ENCODE measurements at places on chromosomes 1 and 21.

DNA sequence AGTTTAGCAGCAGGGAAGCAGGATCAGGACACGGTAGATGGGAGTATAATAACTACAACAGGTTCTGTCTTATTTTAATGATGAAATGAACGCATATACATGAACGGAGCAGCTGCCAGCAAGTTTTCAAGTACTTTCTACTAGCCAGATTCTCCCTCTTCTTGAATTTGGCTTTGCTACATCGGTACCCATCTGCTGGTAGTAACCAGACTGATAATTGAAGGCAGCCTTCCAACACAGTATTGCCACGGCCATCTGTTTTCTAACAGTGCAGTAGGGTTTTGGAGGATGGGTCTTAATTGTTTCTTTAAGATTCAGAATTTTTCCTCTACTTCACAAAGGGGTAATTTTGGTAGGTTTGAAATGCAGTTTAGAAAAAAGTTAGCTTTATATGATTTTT is 33.4 kb downstream of the CENPF start:
- DNase-seq: peak; percentile 39

DNA sequence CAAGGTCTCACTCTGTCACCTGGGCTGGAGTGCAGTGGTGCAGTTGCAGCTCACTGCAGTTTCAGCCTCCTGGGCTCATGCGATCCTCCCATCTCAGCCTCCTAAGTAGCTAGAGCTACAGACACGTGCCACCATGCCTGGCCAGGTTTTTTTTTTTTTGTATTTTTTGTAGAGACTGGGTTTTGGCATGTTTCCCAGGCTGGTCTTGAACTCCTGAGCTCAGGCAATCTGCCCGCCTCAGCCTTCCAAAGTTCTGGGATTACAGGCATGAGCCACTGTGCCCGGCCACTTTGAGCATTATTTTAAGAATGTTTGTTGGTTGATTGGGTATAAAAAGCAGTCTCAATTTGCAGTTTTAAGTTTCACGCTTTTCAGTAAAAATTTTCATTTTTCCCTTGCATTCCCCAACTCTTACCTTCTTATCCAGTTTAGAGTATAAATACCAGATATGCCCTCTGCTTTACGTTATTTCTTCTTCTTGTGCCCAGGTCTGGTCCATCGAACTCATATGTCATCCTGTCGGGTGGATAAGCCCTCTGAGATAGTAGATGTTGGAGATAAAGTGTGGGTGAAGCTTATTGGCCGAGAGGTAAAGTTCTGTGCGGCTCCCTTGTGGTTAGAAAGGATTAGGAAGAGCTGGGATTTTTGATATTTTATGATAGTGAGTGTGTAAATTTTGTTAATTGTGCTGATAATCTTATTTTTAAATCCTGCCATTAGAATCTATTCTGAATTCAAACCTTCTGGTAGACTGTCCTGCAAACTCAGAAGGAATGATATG is 36.0 kb downstream of the FABP3 start:
- DNase-seq: no peak

DNA sequence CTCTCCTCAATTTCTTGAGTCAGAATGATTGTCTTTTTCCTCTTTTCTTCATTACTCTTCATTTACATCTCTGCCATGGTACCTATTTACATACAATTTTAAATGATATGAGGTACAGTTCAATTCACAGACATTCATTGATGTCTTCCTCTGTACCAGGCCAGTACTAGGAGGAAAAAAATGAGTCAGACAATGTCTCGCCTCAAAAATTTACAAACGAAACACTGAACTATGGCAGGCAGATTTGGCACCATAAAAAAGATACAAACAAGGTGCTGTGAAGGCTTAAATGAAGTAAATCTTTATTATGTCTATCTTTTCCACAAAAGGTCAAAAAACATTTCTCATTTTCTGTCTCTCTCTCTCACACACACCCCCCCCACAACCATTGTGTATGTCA is 71.0 kb downstream of the RGS13 start:
- DNase-seq: no peak

DNA sequence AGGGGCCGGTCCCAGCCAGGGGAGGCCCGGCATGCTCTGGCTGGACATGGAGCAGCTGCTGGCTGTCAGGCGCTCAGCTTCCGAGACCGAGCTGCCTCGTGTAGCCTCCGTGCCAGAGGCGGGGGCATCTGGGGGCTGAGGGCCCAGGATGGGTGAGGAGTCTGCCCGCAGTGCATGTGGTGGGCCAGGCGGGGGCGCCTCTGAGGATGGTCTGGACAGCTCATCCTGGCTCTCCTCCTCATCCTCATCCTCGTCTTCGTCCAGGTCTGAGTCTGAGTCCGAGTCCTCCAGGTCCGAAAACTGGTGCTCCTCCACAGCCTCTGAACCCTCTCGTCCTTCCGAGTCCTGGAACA is 28.9 kb upstream of the EDN2 start:
- DNase-seq: peak; percentile 53

DNA sequence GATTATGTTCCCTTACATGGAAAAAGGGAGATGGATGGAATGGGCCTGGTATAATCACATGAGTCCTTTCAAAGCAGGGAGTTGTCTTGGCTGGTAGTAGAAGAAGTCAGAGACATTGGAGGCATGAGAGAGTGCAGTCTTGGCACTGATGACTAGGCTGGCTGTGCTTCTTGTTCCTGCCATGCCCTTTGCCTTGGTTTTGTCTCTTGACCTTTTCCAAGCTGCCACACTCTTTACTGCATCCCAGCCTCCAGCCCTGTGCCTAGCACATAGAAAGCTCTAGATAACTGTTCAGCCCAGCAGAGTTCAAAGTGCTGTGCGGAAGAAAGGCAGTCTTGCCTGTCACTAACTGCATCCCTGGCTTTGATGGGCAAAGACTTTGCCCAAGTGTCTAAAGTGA is 412.6 kb downstream of the PRDM2 start:
- DNase-seq: no peak

DNA sequence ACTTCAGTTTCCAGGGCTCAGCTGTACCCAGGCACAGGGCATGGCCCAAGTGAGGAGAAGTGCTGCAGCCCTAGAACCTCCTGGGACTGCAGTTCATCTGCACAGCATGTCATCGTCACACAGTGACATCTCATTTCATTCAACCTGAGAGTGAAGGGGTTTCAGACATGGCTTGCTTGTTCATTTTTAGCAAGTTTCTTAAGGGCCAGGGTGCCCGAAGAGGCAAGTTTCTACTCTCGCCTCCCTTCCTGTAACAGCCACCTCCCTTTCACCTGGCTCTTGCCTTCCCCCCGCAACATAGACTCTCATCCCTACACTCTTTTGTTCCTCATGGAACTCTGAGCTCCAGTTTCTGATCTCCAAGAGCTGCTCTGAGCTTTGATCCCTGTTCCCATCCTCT is 108.1 kb downstream of the C1orf21 start:
- no peak for DNase-seq

- DNase-seq: no peak
These were observed 155.4 kb upstream of the C1orf174 start for GRCh38 chr1:4055294-4055967.

DNA sequence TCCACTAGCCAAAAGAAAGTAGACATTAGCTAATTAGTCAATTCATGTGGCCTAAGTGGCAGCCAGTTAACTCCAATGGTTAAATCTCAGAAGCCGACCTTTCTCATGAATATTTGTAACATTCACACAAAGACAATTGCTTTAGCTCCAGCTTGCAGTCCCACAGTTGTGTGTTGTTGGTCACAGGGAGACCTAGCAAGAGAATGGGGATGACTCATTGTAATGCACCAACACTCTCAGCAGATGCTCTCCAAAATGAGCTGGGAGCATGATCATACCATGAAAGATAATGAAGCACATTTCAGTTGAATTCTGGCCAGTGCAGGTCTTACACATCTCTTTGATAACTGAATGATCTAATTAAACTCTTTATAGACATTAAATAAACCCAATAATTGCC is 160.4 kb downstream of the HLX start:
- DNase-seq: no peak

GRCh38 chr1:219537223-219537631 is 75.7 kb downstream of the ZC3H11B start:
- no peak for DNase-seq

- no peak for DNase-seq
These were observed 36.6 kb downstream of the NRIP1 start for GRCh38 chr21:15028186-15028585.

- peak; percentile 22 for DNase-seq
These were observed 9.1 kb downstream of the KDF1 start for GRCh38 chr1:26951216-26951615.

DNA sequence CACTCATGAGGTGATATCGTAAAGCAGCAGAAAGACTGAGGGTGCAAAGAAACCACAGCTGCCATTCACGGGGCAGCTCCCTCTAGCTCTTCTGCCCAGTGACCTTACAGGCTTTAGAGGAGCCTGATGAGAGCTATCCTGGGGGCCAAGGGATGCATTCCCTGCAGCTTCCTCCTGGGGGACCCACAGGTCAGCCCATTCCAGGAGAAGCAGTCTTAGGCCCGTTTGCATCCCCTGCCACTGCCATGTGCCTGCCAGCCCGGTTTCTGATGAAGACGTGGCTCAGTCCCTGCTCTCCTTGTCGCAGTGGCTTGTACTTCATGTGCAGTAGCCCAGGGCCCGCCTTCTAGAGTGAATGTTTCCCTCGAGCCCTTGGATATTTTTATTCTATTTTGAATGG is 22.8 kb downstream of the ATP5PO start:
- no peak for DNase-seq

- no peak for DNase-seq
These were observed 60.3 kb upstream of the SLC45A1 start for GRCh38 chr1:8257621-8258020.

- no peak for DNase-seq
These were observed 4.4 kb downstream of the CDC7 start for GRCh38 chr1:91505086-91505485.

DNA sequence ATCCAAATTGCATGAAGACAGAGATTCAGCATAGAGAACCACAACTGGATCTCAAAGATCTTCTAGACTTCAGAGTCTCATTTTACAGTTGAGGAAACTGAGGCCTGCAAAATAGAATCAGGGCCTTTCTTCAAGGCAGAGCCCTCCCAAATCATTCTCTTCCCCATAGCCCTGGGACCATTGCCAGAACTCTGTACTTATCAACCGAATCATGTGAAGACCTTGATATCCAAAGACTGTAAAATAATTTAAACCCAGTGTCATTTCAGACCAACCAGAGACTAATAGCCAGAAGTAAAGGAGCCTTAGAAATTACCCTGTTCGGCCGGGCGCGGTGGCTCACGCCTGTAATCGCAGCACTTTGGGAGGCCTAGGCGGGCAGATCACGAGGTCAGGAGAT is 90.1 kb downstream of the DTL start:
- DNase-seq: no peak
